Stimulated activated CD8-positive, alpha-beta memory T cell treated with anti-CD3 and anti-CD28 coated beads, Interleukin-15, amount 100 ng/mL, for 24 hours (primary cell): ENCODE measurements at places on chromosomes 1 and 21.

DNA sequence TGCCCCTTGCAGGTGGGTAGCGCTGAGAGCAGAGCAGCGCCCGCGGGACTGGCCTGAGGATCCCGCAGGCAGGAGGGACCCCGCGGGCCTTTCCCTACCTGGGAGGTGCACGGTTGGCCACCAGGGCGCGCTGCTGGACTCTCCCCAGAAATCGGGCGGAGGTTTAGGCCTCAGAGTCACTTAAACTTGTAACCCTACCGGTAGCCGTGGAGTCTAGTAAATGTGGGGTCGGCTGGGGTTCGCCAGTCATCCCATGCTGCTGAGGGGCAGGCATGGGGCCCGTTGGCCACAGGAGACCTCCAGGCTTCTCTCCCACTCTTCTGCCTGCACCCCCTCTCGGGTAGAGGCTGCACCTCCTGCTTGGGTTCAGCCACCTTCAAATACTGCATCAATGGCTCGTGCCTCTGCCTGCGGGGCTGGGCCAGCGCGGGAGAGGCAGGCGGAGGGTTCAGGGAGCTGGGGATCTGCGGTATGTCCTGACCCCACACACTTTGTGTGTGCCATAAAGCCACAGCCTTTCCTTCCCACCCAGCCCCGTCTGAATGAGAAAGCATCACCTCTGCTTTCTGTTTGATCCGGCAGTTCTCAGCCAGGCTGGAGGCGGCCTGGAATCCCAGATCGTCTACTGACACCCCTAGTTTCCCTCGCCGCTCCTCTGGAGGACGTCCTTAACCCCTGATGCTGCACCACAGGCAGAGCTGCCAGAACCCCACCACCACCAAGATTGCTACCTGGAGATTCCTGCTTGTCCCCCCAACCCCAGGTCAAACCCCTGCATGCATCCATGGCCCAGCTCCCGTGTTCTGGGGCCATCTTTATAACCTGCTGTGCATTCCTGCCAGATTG, 12.3 kb upstream of the GSTM4 start:
- DNase-seq = peak; percentile 79

DNA sequence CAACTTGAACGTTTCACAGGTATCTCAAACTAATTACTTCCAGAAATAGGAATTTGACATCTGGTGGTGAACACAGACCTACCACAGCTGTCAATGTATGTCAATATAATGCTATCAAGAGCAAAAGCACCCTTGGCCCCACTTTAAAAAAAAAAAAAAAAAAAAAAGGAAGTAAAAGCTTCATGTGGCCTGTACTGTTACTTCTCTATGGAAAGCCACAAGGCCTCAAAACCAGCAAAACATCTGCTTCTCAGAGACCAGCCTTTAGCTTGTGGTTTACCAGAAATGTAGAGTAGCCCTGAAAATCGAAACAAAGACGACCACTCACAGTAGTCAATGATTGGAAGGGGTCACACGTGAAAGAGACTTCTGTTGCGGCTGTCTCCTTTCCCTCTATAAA, 109.6 kb downstream of the SLC45A1 start:
- no peak for DNase-seq

GRCh38 chr1:6960291-6960811, 175.1 kb downstream of the CAMTA1 start:
- DNase-seq = no peak

GRCh38 chr1:44572572-44572879, 101.8 kb downstream of the TMEM53 start:
- DNase-seq = no peak
